ENCODE measurements at places on chromosomes 2 and 18. TPM values are rescaled to one million over a fixed set of nuclear protein-coding genes. Genes with fewer than 3 reads are reported as not detected.
A peak's percentile ranks its signal among the peaks of the same experiment; 100 is the strongest.

- no peak for DNase-seq
Measured at GRCh38 chr2:32229635-32230034, 35.1 kb downstream of the NLRC4 start.

GRCh38 chr2:3470856-3471737, 48.2 kb downstream of the ADI1 start:
- DNase-seq: no peak

DNA sequence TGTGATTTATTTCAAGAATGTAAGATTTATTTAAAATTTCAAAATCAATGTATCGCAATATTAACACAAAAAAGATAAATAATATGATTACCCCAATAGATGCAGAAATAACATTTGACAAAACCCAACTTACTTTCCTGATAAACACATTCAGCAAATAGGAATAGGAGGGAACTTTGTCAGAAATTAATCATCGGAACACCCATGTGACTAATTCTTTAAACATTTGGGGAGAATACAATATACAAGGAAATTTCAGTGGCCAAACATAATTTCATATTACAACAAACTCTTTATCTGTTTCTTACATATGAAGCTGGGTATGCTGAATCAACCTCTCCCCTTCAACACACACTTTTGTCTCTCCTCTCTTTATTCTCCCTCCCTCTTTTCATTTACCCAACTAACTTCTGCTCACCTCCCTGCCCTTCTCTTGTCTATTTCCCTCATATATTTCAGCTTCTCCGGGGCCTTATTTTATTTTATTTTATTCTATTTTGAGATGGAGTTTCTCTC, 309.6 kb upstream of the CNTNAP5 start:
- DNase-seq: no peak

- no peak for DNase-seq
Measured at GRCh38 chr2:96832754-96833507, 10.9 kb downstream of the ANKRD23 start.

- DNase-seq: peak; percentile 70
Measured at GRCh38 chr2:152594792-152595191, 122.5 kb downstream of the PRPF40A start.

GRCh38 chr2:48423376-48423775, 106.6 kb upstream of the STON1 start:
- DNase-seq: no peak

The ABCG8 gene
- total RNA-seq: not detected

DNA sequence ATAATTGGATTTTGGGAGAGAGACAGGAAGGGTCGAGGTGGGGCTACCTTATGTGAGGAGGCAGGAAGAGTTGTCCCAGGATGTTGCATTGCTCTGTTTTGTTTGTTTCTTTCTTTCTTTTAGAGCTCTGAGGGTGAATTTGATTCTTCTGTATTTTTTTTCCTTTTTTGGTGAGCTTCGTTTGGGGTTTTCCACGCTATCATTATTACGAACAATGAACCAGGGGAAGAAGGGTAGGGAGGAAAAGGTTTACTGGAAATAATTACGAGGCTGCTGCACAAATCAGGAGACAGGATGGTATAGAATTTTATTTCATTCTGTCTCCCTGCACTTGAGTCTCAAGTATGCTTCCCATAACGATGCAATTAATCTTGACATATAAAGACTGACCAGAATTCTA, 51.4 kb upstream of the ZNF516 start:
- DNase-seq: no peak

GRCh38 chr2:222548992-222549391, 106.9 kb downstream of the FARSB start:
- DNase-seq: no peak

DNA sequence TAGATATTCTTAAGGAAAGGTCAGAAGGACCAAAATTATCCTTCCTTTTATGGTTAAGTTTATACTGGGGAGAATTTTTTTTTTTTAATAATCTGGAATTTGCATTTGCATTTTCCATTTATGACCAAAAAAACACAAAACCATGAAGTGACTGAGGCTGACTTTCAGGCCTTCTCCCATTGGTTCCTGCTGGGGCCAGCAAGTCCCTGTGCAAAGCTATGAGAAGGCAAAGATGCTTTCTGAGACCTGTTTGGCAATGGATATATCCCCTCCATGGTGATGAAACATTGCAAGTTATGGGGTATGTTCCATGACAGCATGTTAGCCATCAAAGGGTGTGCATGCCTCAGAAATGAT, 60.8 kb downstream of the KIAA2012 start:
- no peak for DNase-seq

GRCh38 chr2:28336982-28337627, 55.6 kb upstream of the FOSL2 start:
- DNase-seq: no peak

Measured in sciatic nerve (tissue), 2 donors.